ENCODE measurements at places on chromosomes 11 and 22.

GRCh38 chr11:96282625-96283220, 60.3 kb downstream of the MAML2 start:
- DNase-seq = no peak

- DNase-seq = no peak
Measured at GRCh38 chr22:38886333-38886732, 14.3 kb upstream of the CBX6 start.

- no peak for DNase-seq
Measured at GRCh38 chr11:23574149-23574548, 713.9 kb upstream of the CCDC179 start.

GRCh38 chr22:28837640-28838039, 37.3 kb upstream of the XBP1 start:
- no peak for DNase-seq

- no peak for DNase-seq
Measured at GRCh38 chr11:119612814-119613213, 116.2 kb downstream of the NECTIN1 start.

DNA sequence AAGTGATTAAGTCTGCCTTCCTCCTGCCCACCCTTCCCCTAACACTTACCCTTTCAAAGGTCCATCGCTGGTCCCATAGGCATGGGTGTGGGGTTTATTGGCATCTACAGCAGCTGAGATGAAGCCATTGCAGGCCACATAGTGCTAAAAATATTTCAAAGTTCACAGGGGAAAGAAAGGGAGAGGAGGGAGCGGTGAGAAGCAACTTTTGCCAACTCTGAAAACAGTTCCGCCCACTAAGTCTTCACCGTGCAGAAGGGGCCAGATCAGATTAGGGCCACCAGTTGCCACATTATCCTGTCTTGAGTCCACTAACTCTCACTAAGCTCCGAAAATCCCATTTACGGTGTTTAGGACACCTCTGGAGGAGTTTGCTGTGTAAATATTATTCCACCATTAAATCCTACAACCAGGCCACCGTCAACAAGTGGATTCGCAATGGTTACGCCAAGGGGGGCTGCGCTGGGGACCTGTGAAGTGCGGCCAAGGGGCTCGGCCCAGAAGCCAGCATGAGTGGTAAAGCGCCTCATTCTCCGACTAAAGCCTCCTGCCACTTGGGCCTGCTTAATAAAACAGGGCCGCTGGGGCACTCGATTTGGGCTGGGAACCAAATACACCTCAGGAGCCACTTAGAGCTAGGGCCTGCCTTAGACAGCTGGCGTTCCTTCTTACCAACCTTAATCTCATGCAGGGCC, 534.9 kb downstream of the MIAT start:
- no peak for DNase-seq

- no peak for DNase-seq
Measured at GRCh38 chr11:92865352-92865751, 104.1 kb upstream of the MTNR1B start.

DNA sequence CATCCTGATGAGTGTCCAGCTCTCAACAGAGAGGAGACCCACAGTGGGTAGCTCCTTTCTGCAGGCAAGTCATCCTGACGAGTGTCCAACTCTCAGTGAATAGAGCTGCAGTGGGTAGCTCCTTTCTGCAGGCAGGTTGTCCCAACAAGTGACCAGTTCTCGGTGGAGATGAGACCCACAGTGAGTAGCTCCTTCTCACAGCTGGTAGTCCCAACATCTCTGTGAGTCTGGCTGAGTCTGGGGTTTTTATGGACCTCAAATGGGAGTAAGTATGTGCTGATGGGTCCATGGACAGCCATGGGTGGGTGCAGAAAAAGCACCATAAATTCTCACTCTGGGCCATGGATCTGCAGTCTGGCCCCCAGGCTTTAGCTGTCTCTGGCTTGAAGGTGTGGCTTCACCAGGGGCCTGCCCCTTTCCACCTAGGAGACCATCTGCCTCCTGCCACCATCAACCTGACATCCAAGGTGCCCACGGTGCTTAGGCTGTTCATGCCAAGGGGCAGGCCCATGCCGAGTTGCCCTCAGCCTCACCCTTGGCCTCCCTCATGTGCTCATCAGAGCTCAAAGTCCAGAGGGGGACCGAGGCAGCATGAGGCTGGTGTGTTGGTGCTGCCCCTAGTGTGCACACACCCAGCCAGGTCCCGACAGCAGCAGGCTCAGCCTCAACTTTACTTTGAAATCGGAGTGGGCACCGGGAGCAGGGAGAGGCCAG, 15.3 kb downstream of the NPAT start:
- DNase-seq = no peak

DNA sequence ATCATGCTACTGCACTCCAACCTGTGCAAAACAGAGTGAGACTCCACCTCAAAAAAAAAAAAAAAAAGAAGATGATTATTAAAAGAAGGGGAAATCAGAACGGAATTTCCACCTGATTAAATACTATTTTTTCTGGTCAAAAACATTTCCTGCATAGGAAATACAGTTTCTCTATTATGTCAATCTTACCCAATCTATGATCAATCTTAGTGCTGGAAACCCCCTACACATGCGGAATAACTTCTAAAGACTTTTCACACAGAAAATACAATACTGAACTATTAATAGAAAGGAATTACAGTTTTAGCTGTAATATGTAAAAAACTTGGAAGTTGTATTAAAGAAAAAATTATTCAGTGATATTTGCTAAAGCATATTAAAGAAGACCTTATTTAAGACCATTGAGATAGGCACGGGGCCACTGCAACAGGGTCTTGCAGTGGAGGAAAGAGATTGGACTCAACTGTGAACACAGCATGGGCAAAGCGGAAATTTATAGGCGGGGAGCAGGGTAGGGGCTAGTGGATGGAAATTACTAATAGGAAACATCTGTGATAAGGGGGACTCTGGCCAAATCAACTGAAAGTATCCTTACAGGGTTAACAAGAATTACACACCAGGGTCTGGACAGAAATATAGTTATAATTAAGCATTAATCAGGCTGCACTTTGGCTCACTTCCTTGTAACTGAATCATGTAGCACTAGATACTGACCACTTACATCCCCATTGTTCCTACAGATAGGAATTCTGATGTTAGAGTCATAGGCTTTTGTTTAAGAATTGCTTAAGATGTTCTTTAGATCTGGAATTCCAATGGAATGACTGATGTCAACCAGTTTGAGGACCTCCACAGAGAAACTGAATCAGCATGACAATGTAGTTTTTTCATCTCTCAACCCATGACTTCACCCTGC, 411.5 kb upstream of the DDI1 start:
- no peak for DNase-seq

DNA sequence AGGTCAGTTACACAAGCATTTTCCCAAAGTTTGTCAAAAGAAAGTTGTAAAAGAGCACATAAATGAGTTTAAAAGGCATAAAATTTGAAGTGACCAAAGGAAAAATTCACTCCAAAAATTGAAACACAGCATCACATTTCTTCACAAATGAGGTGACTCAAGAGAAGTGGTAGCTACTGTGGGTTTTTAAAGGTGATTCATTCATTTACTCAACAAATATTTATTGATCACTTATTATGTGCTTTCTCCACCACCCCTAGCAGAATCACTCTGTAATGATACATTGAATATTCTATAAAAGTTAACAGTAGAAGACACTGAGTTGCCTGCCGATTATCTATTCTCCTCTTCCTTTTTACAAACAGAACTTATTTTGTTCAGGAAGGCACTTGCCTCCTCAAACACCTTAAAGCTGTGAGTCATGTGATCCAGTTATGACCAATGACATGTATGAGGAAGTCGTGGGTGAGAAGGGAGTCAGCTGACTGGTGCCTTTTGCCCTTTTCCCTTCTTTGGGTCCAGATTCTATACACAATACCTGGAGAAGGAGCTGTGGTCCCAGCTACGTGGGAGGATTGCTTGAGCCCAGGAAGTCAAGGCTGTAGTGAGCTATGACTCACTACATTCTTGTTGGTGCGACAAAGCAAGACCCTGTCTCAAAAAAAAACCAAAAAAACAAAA, 67.7 kb upstream of the CLNS1A start:
- no peak for DNase-seq

GRCh38 chr11:31424652-31425051, 55.0 kb downstream of the DNAJC24 start:
- no peak for DNase-seq

- no peak for DNase-seq
Measured at GRCh38 chr11:110169738-110170137, 76.5 kb downstream of the ZC3H12C start.

DNA sequence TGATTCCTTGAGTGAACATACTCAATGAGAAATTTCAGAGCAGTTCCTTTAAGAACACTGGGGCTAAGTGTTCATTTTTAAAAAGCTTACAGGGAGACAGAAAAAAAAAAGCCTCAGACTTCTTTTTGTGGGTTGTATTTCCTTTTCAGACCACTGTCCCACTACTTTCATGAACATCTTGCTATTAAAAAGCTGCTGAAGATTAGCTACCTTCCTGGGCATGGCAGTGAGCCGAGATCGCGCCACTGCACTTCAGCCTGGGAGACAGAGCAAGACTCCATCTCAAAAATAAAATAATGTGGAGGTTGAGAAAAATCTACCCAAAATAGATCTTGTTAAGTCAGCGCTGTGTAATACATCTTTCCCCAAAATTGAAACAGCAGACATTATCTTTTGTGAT, 10.8 kb downstream of the TRAF6 start:
- no peak for DNase-seq

DNA sequence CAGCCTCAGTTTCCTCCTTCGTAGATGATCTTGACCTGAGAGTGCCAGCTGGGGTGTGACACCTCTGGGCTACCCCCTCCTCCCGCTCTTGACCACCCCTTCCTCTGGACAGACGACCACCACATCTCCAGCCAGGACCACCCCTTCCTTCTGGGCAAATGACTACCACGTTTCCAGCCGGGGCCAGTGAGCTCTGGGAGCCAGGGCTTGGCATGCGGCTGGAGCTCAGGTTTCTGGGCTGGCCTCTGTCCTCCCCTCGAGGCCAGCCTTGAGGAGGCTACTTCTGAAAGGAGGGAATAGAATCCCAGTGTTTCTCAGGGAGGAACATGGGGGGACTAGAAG, 120.9 kb downstream of the KCNQ1OT1 start:
- no peak for DNase-seq

- DNase-seq = no peak
Measured at GRCh38 chr11:9092853-9093778, 1.7 kb upstream of the SCUBE2 start.

GRCh38 chr11:61480994-61481335, 27.6 kb upstream of the LRRC10B start:
- DNase-seq = no peak

GRCh38 chr11:12449961-12450715, 72.8 kb downstream of the PARVA start:
- no peak for DNase-seq

DNA sequence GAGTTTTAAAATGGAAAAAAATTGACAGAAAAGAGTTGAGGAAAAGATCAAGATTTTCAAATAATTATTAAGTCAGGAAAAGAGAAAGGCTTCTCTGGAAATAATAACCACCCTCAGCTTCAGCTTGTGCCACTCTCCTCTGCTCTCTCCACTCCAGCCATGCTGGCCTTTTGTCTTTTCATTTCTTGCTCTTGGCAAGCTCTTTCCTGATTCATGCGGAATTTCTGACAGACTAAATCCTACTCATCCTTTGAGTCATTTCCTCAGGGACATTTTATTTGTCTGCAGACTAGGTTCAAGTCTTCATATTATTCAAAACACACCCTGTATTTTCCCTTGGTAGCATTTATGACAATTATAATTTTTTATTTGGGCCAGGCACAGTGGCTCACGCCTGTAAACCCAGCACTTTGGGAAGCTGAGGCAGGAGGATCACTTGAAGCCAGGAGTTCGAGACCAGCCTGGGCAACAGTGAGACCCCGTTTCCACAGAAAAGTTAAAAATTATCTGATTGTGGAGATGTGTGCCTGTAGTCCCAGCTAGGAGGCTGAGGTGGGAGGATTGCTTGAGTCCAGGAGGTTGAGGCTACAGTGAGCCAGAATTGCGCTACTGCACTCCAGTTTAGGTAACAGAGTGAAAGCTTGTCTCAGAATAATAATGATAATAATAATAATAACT, 7.8 kb upstream of the P4HA3 start:
- no peak for DNase-seq

DNA sequence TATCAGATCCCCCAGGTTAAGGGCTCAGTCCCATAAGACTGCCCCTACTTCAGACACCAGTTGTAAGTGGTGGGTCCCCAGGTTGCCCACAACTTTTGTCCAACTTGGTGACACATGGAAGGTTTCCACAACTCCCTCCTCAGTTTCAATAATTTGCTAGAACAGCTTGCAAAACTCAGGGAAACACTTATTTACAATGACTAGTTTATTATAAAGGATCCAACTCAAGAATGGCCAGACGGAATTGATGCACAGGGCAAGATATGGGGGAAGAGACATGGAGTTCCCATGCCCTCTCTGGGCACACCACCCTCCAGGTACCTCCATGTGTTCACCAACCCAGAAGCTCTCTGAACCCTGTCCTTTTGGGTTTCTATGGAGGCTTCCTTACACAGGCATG, 5.6 kb downstream of the APOL6 start:
- no peak for DNase-seq

GRCh38 chr11:24531528-24531927, 34.7 kb downstream of the LUZP2 start:
- no peak for DNase-seq

DNA sequence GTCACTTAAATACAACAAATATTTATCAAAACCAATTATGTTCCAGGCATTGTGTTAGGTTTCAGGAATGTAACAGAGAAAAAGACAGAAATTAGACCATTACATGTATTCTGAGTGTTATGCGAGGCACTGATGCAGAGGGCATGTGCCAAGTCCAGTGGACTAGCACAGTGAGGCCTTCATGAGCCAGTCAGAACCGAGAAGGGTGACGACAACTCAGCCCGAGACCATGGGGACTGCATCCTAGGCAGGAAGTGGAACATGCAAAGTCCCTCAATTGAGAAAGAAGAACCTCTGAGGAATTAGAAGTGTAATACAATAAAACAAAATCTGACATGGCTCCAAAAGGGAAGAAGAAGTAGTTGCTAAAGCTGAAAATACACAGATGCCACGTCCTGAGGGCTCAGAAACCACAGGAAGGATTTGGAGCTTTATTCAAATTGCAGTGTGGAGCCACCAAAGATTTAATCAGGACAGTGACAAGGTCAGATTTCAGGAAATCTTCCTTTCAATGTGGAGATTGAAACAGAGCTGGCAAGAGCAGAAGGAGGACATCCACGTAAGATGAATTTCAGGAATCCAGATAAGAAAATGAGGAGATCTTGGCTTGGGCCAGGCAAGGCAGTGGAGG, 529.6 kb downstream of the NTM start:
- DNase-seq = no peak

DNA sequence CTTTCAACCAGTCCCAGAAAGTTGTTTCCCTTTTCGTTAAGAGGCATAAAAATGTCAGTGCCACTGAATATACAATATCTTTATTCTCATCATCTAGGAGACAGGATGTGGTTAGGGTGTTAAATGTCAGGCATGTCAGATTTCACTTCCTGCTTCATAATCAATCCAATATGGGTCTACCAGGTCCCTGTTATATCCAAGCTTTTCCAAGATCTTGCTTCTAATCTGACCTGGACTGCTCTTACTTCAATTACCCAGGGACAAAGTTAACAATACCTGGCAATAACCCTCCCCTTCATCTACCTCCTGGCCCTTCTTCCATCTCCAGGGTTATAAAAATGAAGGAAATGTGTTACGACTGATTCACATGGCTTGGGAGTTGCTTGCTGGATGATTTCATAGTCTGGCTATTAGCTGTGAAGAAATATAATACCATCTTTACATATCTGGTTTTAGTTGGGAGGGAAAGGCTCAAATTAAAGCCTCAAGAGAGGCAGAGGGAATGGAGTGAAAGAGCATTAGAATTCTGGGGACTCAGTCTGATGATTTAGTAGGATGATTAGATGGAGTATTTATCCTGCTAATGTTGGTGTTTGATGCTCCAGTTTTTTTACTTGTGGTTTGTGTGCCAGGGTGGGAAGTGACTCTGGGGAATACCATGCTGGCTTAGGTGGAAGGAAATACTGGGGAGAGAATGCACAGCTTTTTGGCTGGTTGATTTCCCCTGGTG, 534.3 kb downstream of the ETS1 start:
- no peak for DNase-seq
